WTC11 (cell line): ENCODE measurements at places on chromosomes 1 and 21. TPM values are rescaled to one million over a fixed set of nuclear protein-coding genes. Genes with fewer than 3 reads are reported as not detected.

- H3K4me3 ChIP-seq = no peak overlapping the region
- H3K36me3 ChIP-seq = peaks cover 10% of the 10 kb centered on the region
- H3K27ac ChIP-seq = no peak overlapping the region
- DNase-seq = no peak
- no peaks in the 10 kb centered on the region for H3K27me3 ChIP-seq
These were observed 134.9 kb upstream of the B3GALT2 start for GRCh38 chr1:193321242-193321840.

GRCh38 chr21:32410291-32410690, 2.2 kb upstream of the EVA1C start:
- peaks cover 57% of the 10 kb centered on the region for H3K27me3 ChIP-seq
- H3K27ac ChIP-seq = no peak overlapping the region
- DNase-seq = no peak
- peaks cover 26% of the 10 kb centered on the region for H3K4me1 ChIP-seq
- H3K4me3 ChIP-seq = no peak overlapping the region
- H3K36me3 ChIP-seq = no peaks in the 10 kb centered on the region

GRCh38 chr21:36185523-36185922, 28.9 kb downstream of the DOP1B start:
- H3K4me3 ChIP-seq = no peak overlapping the region
- H3K4me1 ChIP-seq = peaks cover 5% of the 10 kb centered on the region
- no peaks in the 10 kb centered on the region for H3K36me3 ChIP-seq
- H3K27me3 ChIP-seq = no peaks in the 10 kb centered on the region
- H3K27ac ChIP-seq = no peak overlapping the region

NTMT2 gene
- 0.24 to 0.44 TPM (median 0.44 TPM) in 3 replicates for total RNA-seq

GRCh38 chr1:31744165-31744888, 19.8 kb downstream of the ADGRB2 start:
- no peaks in the 10 kb centered on the region for H3K36me3 ChIP-seq
- DNase-seq = no peak
- H3K4me1 ChIP-seq = peaks cover 37% of the 10 kb centered on the region
- H3K27me3 ChIP-seq = no peaks in the 10 kb centered on the region; the same call in 1 of the 2 replicates
- no peak overlapping the region for H3K27ac ChIP-seq

DNA sequence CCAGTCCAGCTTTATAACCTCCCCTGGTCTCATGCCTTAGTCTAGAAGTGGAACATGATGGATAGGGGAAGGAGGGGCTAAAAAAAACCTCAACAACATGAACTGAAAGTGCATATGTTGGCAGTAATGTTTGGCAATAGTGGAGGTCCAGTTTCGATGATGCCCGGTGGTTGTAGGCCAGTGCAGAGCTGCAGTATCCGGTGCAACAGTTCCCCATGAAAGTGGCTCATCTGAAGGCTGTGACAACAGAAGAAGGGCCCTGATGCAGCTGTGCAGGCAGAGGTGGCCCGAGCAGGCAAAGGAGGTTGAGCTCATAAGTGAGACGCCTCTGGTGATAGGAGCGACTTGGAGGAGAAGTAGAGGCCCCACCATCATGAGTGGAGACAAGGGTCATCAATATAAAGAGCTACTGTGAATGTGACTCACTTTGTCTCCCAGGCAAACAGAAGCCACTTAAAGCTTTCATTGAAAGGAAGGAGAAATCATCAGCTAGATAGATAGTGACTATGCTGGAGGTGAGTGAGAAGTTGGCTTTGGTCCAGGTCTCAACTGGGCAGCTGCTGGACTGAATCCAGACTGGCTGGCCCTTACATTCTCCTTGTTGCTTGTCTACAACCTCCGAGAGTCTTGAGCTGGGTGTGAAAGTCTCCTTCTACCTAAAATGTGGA, 10.2 kb upstream of the CREG1 start:
- H3K4me3 ChIP-seq = no peak overlapping the region
- DNase-seq = no peak
- 0 out of 2 replicates have a peak, but pooled peaks cover 3% of the 10 kb centered on the region for H3K4me1 ChIP-seq
- H3K27ac ChIP-seq = no peak overlapping the region

DNA sequence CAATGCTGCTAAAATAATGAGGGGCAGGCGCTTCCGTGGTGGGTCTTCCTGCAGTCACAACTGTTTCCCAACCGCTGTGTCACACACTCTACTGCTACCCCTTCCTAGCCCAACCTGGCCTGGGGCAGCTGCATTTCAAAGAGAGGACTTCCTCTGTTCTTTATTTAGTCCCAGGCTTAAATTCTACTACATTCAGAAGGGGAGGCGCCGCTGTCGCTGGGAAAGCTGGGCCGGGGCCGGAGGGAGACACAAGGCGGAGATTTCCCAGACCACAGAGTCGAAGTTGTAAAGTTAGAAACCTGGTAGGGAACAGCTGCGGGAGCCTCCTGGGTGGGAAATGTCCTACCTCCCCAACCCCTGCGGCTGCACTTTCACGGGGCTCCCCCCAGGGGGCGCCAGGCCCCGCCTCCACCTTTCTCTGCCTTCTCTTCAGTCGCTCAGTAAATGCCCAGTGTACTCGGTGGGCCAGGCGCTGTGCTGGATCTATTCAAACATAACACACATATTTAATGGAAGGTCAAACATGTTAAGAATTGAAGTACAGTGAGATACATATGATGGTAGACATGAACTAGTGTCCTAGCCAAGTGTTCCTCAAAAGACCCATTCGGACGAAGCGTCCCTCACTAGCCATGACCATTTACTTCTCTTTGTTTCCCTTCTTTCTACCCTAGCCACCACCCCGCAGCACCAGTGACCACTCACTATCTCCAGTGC, 23.1 kb downstream of the DYRK3 start:
- H3K4me3 ChIP-seq = peak overlapping the region; percentile 58
- H3K4me1 ChIP-seq = peaks cover 20% of the 10 kb centered on the region
- H3K27me3 ChIP-seq = peaks cover 43% of the 10 kb centered on the region
- DNase-seq = peak; percentile 79
- H3K27ac ChIP-seq = no peak overlapping the region

DPH5 gene
- total RNA-seq = 64.8 to 66.3 TPM (median 65.5 TPM) in 3 replicates

DNA sequence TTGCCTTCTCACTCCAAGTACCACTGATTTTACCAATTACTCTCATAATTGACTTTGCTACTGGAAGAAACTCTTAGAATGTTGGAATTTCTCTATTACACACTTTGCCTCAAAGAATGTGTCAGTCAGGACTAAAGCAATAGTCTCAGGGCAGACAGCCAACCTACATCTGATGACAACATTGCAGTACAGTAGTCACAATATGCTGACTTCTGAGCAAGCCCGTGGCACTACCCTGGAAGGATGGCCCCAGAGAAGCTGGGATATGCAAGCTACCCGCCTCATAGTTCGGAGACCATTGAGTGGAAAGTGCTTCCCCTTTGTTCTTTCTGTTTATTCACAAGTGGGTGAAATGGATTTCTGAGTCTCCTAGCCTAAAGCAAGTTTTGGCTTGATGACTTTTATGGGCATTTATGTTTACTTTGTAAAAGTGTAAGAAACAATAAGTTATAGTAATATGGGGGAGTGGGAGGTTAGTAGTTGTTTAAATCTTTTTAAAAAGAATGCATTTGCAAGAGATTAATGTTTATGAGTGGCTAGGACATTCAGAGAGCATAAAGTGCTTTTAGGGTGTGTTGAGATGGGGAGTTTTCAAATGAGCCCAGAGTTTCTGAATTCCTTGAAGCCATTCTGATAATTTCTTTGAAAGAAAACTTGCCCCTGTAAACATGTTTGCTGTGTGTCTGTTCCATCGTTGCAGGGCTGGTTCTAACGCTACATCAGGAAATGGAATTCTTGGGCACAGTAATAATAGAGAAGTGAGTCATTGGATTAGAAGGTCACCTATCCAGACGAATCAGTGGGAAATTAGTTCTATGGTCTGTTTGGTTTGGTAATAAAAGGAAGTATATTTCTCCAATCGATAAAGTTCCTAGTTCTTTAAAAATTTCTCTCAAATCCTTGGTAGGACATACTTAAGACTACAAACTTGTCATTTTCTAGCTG, 63.8 kb downstream of the LMO4 start:
- H3K4me1 ChIP-seq = no peaks in the 10 kb centered on the region
- H3K36me3 ChIP-seq = no peaks in the 10 kb centered on the region
- H3K4me3 ChIP-seq = no peak overlapping the region
- H3K27me3 ChIP-seq = no peaks in the 10 kb centered on the region

SPRR2F gene
- total RNA-seq = not detected in 3 replicates

TMED5 gene
- total RNA-seq = 25.1 to 28.5 TPM (median 25.6 TPM) in 3 replicates

B4GALT3 gene
- total RNA-seq = 40.1 to 44.8 TPM (median 40.7 TPM) in 3 replicates

EMC1 gene
- total RNA-seq = 46.5 to 53.5 TPM (median 48.6 TPM) in 3 replicates

- no peak for DNase-seq
- no peak overlapping the region for H3K4me3 ChIP-seq
- H3K4me1 ChIP-seq = peaks cover 16% of the 10 kb centered on the region
- no peak overlapping the region for H3K27ac ChIP-seq
- no peaks in the 10 kb centered on the region for H3K36me3 ChIP-seq
These were observed 1.3 kb upstream of the MYOC start for GRCh38 chr1:171653796-171654195.
